ENCODE measurements at places on chromosomes 3 and 15. TPM values are rescaled to one million over a fixed set of nuclear protein-coding genes. Genes with fewer than 3 reads are reported as not detected.

CLEC3B gene
- total RNA-seq = 265 TPM

IMPG2 gene
- total RNA-seq = 0.29 TPM

CDHR4 gene
- not detected for total RNA-seq

ERC2 gene
- 1.4 TPM for total RNA-seq

CIB1 gene
- total RNA-seq = 62.8 TPM

GOLGA8S gene
- total RNA-seq = 0.20 TPM

LRRC49 gene
- 4.3 TPM for total RNA-seq

ALG3 gene
- total RNA-seq = 33.8 TPM

SEMA5B gene
- 2.3 TPM for total RNA-seq

OCA2 gene
- 0.55 TPM for total RNA-seq

SEC11A gene
- 168 TPM for total RNA-seq

TOPAZ1 gene
- not detected for total RNA-seq

NPHP3 gene
- 33.7 TPM for total RNA-seq

FANCD2 gene
- 5.3 TPM for total RNA-seq

NLGN1 gene
- 3.3 TPM for total RNA-seq

LNP1 gene
- 1.9 TPM for total RNA-seq

RAB8B gene
- total RNA-seq = 54.5 TPM
